ENCODE measurements at places on chromosomes 12 and 14.
A peak's percentile ranks its signal among the peaks of the same experiment; 100 is the strongest.

- no peak for DNase-seq
Measured at GRCh38 chr12:120076651-120077050, 39.9 kb downstream of the RAB35 start.

- DNase-seq = no peak
Measured at GRCh38 chr12:47801170-47801903, 18.4 kb downstream of the HDAC7 start.

GRCh38 chr12:101216810-101217209 lies 6.8 kb upstream of the SLC5A8 start:
- DNase-seq = no peak

GRCh38 chr12:63816031-63816430 lies 28.5 kb upstream of the SRGAP1 start:
- DNase-seq = no peak

DNA sequence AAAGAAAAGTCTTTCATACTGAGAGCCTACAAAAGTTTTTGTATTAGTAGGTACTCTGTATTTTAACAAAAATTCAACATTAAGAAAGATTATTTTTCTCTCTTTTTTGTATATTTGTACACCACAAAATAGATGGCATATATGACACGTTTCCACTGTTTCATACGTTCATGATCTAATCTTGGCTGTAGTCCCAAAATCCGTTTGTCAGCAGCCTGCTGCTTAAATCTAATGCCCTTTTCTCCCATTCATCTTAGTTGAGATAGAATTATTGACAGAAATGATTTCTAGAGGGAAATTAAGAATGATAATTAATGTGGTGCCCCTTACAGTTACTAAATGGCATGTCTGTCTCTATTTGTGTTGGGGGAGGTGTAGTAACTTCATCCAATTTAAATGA lies 140.7 kb upstream of the NOVA1 start:
- DNase-seq = no peak

- no peak for DNase-seq
Measured at GRCh38 chr12:11812241-11812585, 162.7 kb downstream of the ETV6 start.

- DNase-seq = no peak
Measured at GRCh38 chr14:100450736-100451135, 127.6 kb downstream of the SLC25A47 start.

DNA sequence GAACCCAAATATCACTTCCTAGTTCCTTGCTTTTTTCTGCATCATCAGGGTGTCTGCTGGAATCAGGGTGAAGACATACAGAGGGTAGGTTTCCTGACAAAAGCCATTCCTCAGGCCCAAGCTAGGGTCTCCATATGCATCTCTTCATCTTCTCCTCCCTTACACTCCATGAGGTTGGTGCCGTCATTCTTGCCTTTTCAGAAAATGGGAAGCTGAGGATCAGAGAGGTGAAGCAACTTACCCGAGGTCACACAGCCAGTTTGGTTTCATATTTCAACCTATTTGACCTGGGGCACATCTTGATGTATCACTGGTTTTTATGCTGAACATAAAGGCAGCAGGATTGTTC lies 7.3 kb upstream of the FAM222A start:
- DNase-seq = no peak

DNA sequence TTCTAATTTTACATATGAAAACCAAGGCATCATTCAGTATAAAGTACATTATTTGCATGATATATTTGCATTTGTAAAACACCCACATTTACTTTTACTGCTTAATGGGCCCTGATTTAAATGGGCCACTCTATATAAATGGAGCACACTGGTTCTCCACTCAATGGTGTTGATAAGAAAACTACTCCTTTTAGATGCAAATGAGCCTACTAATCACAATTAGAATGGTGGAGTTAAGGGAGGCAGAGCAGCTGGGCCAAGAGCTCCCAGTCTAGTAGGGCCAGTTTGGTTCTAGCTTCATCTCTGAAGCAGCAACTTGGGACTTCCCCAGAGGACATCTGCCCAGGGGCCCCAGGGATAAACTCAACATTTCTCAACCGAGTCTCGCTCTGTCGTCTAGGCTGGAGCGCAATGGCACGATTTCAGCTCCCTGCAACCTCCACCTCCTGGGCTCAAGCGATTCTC lies 120.7 kb downstream of the FOXN3 start:
- DNase-seq = no peak

DNA sequence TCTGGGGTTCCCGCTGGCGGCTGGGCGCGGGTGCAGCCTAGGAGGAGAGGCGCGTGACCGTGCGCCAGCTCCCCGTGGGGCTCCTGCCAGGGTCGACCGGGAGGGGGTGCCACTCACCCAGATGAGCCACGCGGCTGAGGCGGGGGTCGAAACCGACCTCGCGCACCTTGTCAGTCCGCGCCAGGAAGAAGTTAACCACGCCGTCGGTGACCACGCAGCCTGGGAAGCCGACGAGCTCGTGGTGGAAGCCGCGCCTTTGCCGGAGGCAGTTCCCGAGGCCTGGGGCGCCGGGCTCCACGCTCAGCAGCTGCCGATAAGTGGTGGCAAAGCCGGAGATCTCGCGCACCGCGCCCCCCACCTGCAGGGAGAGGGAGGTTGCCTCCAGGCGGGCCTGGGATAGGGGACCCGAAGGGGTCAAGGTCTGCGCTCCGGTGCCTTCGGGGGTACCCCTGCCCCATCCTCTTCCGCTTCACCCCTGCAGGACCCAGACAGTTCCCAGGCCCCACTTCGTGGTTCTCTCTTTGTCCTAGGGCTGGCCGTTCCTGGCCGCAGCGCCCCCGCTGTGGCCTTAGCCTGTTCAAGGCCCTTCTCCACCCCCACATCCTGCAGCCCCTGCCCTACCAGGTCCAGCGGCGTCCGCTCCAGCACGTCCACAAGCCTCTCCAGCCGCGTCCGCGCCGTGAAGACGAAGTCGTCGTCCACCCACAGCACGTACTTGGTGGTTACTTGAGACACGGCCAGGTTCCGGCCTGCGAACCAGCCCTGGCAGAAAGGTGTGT lies 5.3 kb downstream of the B4GALNT1 start:
- no peak for DNase-seq

GRCh38 chr14:63438065-63438757 lies 105.0 kb downstream of the PPP2R5E start:
- DNase-seq = peak; percentile 21

GRCh38 chr12:28237423-28237822 lies 47.2 kb downstream of the CCDC91 start:
- no peak for DNase-seq

DNA sequence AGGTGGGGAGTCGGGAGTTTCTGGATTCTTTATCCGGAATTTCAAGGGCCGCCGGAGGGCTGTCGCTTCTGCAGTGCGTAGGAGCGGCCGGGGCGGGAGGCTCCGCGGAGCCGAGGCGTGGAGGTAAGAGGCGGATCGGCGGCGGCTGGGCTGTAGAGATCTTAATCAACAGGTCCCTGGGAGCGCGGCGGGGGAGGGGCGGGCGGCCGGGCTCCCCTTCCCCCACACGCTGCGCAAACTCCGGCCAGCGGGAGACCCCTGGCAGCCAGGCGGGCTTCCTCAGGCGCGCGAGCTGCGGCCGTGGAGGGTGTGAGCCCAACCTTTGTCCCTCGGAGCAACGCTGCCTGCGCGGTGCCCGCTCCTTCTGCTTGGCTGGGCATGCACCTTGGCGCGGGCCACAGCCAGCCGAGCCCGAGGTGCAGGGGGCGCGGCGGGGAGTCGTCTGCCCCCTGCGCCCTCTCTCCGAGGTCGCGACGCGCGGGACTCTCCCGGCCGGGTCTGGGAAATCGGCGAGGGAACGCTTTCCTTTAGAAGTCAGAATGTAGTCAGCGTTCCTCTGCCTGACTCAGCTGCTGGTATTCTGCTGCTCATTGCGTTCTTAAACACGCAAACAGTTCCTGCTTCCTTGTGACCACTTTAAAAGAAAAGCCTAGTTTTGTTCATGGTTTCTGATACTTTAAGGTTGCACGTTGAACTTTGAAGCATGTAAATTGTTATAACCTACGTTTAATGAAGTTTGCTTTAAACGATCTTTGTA lies at the start of gene PALS1:
PALS1 (plus strand) TSS at position 25 of the 757 bp plus-strand sequence. CDS start 37,736 bp downstream, outside the sequence.
- peak; percentile 78 for DNase-seq

GRCh38 chr12:77089686-77090220 lies 24.4 kb upstream of the E2F7 start:
- no peak for DNase-seq

GRCh38 chr14:101405171-101405883 lies 156.0 kb upstream of the DIO3 start:
- no peak for DNase-seq

DNA sequence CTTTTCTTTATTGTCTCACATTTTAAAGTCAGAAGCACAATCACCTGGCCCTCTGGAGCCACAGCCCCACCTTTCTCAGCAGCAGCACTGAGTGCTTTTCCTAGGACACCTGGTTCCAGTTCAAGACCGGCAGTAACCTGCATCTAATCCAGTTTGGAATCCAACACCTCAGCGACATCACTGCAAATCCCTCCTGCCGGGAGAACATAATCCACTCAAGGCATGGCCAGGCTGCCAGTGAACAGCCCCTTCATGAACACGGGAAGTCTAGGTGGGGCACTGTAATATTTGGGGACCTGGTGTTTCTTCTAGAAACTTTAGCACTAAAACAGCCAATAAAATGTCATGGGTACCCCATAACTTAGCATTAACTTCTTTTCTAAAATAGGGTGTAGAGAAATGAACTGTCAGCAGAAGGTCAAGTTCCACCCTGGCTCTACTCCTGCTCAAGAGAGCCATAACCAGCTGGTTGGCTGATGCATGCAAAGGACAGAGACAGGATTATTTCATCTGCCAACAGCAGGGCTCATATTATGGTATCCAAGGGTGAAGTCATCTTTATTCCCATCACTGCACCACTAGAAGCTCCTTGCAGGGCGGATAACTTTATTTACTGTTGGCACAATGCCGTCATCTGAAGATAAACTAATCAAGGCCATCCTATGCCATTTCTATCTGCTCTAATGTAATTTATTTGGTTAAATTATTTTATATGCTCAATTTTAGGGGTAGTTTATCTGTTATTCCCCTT lies 76.7 kb downstream of the TTC7B start:
- no peak for DNase-seq

GRCh38 chr14:90556666-90557450 lies 160.0 kb downstream of the CALM1 start:
- no peak for DNase-seq

DNA sequence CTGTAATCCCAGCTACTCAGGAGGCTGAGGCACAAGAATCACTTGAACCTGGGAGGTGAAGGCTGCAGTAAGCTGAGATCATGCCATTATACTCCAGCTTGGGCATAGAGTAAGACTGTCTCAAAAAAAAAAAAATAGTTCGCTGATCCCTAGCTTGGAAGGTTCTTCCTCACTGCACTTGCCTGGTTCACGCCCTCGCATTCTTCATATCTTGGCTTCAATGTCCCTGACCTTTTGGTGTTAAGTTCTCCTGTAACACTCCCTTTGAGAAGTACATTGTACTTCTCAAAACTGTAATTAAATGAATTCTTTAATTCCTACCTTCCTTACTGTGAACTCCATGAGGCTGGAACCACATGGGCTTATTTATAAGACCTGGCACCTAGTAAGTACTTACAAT lies 16.5 kb upstream of the TPCN1 start:
- DNase-seq = no peak

- no peak for DNase-seq
Measured at GRCh38 chr12:15534874-15535273, 212.6 kb downstream of the PTPRO start.

- no peak for DNase-seq
Measured at GRCh38 chr12:57553343-57554202, 3.7 kb downstream of the KIF5A start.

DNA sequence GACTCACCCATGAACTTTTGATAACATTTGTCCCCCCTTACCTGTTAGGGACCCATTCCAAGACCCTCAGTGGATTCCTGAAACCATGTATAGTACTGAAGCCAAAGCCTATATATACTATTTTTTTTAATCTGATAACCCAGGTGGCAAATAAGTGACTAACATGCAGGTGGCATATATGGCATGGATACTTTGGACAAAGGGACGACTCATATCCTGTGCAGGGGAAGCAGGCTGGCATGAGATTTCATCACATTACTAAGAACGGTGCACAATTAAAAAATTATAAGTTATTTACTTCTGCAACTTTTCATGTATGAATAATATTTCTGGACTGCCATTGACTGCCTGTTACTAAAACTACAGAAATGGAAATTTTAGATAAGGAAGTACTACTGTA lies 880.1 kb upstream of the FBXO33 start:
- DNase-seq = peak; percentile 30
